Stimulated activated CD8-positive, alpha-beta memory T cell treated with anti-CD3 and anti-CD28 coated beads, Interleukin-4, amount 100 ng/mL, for 1 hour (primary cell): ENCODE measurements at places on chromosomes 5 and 9.

DNA sequence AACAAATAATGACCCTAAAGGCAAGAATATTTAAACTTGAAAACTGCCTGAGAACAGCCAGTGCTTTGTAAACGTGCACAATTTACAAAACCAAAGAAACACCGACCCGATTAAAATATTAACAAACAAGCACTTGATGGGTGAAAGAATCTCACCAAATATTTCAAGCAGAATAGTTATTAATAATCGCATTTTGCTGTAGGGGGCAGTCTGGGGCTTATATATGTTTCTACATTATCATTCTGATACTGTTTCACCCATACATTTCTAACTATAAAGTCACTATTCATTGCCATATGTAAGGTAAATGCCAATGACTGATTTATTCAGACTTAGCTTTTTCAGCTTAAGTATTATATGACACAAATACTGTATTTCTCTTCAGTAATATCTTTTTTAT lies 37.7 kb downstream of the UBAP2 start:
- DNase-seq = no peak

DNA sequence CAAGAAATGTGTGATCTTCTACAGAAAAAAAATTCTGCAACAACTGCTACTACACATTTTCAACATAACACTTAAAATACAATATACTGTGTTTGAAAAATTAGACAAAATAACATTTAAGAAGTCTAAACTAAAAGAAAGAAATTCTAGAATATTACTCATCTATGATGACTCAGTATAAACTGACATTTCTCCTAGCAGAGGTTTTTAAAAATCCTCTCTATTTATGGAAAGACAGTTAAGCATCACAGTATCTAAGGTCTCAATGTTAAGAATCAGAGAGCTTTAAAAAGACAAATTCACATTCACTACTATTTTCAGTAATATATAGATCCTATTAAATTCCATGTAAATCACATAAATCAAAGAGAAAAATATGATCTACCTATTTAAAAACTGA lies 61.3 kb downstream of the NR2F1-AS1 start:
- DNase-seq = no peak

DNA sequence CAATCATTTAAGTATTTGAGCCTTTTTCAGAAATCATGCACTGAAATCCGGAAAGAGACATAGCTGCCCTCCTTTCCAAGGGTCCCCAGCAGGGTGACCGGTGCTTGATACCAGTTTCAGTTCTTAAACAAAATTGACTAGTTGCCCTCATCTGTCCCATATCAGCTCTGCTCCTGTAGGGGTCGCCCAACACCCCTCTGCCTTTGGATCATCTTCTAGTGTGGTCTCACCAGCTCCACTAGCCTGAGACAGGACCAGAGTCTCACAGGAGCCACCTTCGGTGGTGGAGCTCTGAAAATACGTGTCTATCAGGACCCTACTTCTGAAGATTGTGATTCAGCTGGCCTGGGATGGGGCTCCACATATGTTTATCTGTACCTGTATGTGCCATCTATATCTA lies 428.2 kb downstream of the ENC1 start:
- DNase-seq = no peak

DNA sequence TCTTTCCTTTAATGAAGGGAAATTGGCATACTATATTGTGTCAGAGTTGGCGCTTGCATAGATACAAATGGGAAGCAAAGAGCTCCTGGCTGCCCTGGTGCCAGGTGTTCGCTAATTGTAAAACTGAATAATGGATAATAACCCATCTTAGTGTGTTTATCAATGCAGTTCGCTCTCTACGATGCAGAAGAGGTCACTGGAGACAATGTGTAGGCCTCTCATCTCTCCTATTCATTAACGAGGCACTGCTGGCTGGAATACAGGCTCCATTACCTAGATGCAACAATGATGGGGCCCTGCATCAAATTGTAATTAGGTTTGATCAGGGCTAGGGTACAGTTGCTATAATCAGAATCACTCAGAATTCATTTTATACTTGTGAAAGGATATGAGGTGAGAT lies 171.0 kb downstream of the RMI1 start:
- DNase-seq = no peak

DNA sequence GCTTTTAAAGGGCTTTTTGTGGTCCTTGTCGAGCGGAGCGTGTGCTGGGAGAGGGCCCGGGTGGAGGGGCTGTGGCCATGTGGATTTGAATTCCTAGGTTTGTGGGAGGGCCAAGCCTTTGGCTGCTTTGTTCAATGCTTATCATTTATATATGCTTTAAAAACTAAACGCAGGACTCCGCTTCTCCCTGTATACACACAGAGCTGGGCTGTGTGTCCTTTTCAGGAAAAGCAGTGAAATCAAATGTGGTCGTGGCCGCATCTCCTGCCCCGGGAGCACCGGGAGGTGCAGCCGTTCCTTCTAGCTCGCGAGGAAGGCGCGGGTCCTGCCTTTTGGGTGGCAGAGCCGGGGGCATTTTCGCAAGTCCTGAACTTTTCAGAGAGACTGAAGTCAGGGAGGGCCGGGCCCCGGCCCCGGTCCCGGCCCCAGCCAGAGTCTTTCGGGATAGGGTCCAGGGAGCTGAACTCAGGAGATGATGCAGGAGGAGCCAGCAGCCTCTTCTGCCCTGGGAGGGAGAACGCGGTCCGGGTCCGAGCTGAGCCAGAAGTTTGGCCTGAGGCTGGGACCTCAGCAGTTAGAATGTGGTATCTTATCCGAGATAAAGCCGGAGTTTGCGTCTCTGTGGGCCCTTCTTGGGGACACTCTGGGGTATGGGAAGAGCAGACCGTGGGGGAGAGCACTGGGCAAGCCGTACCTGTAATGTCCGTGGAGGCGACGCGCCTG lies 158.8 kb downstream of the C9orf152 start:
- no peak for DNase-seq

- no peak for DNase-seq
Observed at GRCh38 chr5:1331861-1332405, 13.0 kb downstream of the CLPTM1L start.

GRCh38 chr5:135309391-135310327 lies 89.4 kb downstream of the MACROH2A1 start:
- DNase-seq = no peak

DNA sequence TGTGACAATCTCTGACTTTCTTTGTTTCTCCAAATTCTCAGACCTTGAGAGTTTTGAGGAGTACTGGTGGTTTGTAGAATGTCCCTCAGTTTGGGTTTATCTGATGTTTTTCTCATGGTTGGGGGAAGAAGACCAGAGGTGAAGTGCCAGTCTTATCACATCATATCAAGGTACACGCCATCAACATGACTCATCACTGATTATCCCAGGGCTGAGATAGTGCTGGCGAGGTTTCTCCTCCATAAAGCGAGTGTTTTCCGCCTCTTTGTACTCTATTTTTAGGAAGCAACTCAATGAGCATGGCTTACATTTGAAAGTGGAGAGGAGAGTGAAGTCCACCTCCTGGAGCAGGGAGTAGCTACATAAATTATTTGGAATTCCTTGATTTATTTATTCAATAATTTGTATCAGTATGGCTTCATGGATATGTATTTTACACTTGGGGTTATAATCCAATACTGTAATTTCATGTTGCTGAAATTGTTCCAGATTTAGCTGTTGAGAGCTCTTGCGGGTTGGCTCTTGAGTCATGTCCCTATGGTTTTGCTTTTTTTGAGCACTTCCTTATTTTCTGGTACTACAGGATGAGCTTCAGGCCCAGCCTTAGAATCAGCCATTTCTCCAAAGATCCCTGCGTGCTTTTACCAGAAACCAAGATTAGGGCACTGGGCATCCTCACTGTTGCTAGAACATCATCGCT lies 23.9 kb downstream of the DCANP1 start:
- no peak for DNase-seq

GRCh38 chr9:2229109-2229721 lies 214.1 kb downstream of the SMARCA2 start:
- DNase-seq = no peak

DNA sequence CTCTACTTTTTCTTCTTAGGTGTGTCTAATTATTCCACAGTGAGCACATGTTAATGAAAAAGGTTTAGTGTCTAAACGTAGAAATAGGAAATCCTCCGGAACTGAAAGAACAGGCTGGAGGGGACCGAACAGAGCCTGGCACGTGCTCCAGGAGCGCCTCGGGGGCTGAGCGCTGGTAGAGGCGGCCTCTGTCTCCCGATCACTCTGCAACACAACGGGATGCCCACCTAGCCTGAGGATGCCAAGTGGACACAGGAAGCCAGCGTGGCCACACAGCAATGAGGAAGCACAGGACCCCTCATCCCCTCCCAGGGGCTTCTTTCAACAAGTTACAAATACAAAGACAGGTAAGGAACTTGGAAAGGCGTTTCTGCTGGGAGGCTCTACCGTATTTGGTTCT lies 19.4 kb downstream of the TRIM7 start:
- DNase-seq = no peak

GRCh38 chr5:158514319-158514985 lies 585.3 kb downstream of the EBF1 start:
- no peak for DNase-seq

DNA sequence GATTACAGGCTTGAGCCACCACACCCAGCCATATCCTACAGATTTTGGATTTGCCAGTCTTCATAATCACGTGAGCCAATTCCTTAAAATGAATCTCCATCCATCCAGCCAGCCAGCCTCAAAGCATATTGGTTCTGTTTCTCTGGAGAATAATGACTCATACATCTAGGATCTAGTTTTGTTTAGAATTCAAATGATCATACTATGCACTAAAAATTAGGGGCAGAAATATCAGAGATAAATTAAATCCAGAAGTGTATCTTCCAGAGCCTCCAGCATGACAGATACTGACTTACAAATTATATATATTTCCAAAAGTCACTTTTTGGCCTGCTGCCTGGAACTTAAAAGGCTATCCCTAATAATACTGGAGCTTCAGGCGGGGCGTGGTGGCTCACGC lies 119.1 kb upstream of the NR5A1 start:
- no peak for DNase-seq

- DNase-seq = no peak
Observed at GRCh38 chr5:181088289-181088688, 42.7 kb downstream of the OR2V1 start.

DNA sequence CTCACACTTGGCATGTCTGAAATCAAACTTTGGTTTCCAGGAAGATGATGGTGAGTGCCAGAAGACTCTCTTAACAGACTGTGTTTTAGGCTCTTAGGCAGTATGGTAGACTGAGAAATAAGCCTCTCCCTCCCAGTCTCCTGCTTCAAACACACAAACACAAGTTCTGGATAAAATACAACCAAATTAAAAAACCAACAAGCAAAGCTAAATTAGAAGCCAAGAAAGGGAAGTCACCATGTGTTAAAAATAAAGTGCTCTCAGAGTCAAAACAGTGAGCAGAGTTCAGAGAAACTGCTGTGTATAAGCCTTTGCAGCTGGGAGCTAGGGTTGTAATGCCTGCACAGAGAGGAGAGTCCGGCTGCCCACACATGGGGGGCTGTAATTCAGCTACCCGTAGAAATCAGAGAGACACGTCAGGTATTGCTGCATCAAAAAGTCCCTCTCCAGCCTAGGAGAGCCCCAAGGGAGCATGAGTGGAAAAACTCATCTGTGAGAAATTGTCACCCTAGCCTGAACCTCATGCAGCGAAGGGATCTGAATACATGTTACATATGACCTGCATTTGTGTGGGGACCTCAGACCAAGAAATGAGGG lies 62.6 kb downstream of the ANGPTL2 start:
- DNase-seq = no peak

GRCh38 chr5:93406971-93407401 lies 174.0 kb downstream of the NR2F1-AS1 start:
- no peak for DNase-seq

DNA sequence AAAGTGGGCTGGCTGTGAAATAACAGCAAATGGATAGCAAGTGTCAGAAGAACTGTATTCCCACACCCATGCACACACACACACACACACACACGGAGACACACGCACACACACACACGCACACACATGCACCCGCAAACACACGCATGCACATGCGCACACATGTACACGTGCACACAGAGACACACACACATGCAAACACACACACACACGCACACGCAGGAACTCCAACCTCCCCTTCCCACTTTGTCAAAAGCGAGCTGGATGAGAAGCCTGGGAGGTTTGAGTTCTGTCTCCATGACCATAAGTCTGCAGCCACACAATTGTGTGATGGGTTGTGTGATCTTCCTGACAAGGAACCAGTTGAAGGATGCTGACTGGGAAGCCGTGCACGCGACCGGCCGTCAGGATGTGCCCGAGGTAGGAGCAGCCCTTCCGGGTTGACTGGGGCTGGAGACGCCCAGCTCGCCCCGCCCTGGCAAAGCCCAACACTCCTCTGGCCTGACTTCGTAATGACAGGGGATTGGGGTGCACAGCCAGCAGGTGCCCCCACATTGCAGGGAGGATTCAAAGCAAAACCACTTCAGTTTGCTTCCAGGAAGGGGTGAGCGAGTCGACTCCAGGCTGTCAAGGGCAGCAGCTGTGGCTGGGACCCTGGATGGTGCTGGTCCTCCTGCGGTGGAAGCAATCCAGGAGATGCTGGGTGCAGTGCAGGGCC lies 29.3 kb upstream of the NKD2 start:
- DNase-seq = no peak

GRCh38 chr9:130185017-130185416 lies 12.8 kb downstream of the NCS1 start:
- no peak for DNase-seq

GRCh38 chr5:141236516-141237313 lies 8.5 kb upstream of the PCDHB15 start:
- no peak for DNase-seq

DNA sequence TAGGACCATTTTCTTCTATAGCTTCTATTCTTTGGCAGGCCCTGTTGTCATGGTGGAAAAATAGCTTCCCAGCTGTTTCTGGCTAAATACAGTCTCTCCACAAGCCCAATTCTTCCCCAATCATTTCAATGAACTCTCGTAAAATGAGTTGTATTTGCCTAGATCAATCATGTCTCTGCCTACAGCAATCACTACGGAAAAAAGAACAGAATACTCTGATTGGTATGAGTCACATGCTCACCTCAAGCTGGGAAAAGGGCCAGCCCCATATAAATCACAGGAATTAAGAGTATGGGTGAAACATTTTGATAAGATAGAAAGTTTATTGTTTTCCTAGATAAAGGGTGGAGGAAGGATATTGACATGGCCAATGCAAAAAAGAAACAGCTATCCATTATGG lies 711.4 kb downstream of the EFNA5 start:
- DNase-seq = no peak

DNA sequence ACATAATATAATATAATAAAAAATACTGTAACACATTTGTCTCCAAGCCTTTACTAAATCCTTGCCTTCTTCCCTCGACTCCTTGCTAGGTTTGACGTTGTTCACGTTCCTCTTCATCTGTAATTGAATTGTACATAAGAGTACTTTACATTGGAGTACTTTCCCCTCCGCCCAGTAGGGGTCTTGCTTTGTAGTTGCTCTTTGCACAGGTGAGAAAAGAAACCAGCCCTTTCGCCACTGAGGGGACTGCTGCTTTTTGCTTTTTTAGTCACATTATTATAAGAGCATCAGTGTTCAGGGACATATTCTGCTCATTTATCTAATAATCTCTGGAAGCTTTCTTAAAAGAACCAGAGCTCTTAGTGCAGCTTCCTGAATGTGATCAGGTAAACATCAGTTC lies 115.0 kb downstream of the CETN3 start:
- no peak for DNase-seq

GRCh38 chr5:75671506-75671905 lies 45.7 kb downstream of the POC5 start:
- no peak for DNase-seq

- no peak for DNase-seq
Observed at GRCh38 chr9:120783602-120784047, 9.6 kb downstream of the FBXW2 start.

- DNase-seq = no peak
Observed at GRCh38 chr5:151058891-151059489, 21.8 kb downstream of the TNIP1 start.
